Bone marrow (tissue), 2 donors: ENCODE measurements at places on chromosomes 2 and 18.

DNA sequence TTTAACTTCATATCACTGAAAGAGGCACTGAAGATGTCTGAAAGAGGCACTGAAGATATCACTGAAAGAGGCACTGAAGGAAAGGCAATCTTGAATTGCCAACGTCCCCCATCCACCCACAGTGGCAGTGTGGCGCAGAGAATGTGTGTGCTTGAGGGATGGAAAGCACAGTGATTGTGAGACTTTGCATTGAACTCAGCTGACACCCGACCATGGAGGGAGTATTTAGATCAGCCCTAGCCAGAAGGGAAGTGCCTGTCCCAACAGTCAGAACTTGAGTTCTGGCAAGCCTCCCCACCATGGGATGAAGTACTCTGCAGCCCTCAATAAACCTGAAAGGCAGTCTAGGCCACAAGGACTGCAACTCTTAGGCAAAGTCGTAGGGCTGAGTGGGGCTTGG, 33.8 kb downstream of the MAP4K3 start:
- DNase-seq = no peak

- no peak for DNase-seq
These were observed 7.5 kb downstream of the PUM2 start for GRCh38 chr2:20343128-20343527.

GRCh38 chr2:64695721-64696261, 42.1 kb upstream of the SERTAD2 start:
- peak; percentile 80 for DNase-seq

- no peak for DNase-seq
These were observed 25.2 kb upstream of the GMPPA start for GRCh38 chr2:219473511-219473910.

DNA sequence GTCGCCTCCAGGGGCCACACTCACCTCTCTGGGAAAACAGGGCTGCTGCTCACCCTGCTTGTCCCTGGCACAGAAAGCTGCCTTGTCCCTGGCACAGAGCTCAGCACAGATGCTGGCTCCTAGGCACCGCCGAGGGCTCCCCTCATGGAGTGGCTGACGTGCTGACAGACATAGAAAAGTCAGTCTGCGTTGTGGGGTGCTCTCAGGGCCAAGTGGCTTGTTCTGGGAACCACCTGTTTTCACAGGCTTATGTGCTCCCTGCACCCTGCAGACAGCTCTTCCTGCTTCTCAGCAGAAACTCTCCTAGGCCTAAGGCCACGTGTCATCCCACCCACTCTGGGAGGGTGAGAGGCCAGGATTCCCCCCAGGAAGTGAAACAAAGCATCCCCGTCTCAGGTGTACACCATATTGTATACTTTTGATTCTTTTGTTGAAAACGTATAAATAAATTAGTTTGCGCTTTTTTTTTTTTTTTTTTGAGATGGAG, 84.7 kb upstream of the TMEM200C start:
- no peak for DNase-seq

GRCh38 chr2:203948733-203949132, 12.2 kb downstream of the ICOS start:
- DNase-seq = no peak

DNA sequence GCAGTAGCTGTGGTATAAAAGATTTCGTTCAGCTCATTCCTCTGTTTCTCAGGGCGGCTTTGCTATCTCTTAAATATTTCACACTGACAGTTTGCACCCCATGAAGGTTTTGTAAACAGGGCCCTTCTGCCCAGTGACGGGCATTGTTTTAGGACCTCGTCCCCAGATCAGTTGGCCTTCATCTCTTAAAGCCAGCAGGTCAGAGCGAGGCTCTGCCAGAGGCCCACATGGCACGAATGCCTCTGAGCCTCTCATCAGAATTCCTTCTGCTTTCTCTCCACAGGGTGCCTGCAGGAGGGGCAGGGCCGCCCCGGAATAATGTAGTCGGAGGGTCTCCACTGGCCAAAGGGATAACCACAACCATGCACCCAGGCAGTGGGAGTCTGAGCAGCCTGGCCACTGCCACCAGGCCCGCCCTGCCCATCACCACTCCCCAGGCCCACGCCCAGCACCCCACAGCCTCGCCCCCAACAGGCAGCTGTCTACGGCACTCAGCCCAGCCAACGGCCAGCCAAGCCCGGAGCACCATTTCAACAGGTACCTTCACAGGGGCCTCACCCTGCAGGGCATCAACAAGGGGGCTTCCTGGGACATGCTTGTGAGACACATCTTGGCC, 177.0 kb downstream of the SEPTIN10 start:
- DNase-seq = no peak

- no peak for DNase-seq
These were observed 5.6 kb upstream of the ESPNL start for GRCh38 chr2:238094438-238095022.

- DNase-seq = no peak
These were observed 55.8 kb downstream of the TTC32 start for GRCh38 chr2:19846030-19846429.

GRCh38 chr2:127630096-127630863, 15.7 kb upstream of the GPR17 start:
- DNase-seq = no peak

- no peak for DNase-seq
These were observed 46.3 kb downstream of the GPC1 start for GRCh38 chr2:240481720-240482119.

DNA sequence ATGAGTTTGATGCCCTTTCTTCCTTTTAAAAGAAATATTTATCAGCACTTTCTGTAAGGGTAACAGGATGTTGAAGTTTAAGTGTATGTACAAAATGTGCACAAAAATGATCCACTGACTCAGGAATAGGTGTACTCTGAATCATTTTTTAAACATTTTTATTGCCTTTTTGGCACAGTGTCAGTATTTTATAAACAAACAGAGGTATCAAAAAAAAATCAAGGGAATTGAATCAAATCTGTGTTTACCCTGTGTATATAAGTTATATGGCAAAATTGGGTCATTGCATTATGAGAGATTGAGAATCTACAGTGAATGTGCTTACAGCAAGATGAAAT, 513.9 kb upstream of the NETO1 start:
- DNase-seq = no peak

DNA sequence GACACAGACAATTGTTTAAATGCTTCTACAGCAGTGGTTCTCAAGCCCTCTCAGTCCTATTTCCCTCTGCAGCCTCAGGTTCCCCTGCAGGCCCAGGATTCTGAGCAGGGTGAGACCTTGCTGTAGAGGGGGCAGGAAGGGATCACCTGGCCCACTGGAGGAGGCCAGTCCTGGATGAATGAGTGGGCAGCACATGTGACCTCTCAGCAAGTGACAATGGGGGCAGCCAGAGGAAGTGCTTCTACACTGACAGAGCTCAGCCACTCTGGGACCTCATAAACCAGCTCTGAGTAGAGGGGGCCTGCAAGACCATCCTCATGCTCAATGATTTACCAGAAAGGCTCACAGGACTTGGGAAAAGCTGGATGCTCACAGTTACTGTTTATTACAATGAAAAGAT, 63.2 kb downstream of the ASB1 start:
- no peak for DNase-seq

DNA sequence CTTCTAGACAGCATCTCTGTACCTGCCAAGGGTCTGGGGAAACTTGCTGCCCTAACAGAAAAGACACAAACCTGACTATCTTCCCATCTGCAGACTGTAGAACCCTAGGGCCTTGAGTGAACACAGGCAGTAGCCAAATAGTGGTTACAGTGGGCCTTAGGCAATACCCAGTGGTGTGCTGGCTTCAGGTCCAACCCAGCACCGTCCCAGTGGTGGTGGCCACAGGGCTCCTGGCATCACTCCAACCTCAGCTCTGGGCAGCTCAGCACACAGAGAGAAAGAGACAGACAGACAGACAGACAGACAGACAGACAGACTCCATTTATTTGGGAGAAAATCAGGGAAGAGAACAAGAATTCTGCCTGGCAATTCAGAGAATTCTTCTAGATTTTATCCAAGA, 29.3 kb upstream of the UPP2 start:
- no peak for DNase-seq

GRCh38 chr2:55839182-55839819, 84.3 kb downstream of the EFEMP1 start:
- DNase-seq = no peak

- no peak for DNase-seq
These were observed 7.8 kb downstream of the DOK6 start for GRCh38 chr18:69408522-69408921.

GRCh38 chr2:64177315-64177714, 33.1 kb upstream of the PELI1 start:
- DNase-seq = no peak

DNA sequence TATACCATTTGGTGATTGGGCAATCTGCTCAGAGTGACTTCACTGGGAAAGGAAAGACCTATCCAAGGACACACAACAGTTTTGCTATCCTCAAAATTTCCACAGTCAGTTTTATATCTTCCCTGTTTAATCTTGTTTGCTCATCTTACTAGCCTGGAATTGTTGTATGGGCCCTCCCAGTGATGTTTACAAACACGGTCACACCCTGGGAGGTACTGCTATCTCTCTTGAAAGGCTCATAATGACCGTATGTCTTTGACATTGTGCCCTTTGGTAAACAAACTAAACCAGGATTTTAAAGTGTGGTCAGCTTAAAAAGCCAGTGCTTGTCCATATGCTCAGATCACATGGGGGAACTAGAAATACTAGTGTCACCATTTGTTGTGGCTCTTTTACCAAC, 277.0 kb downstream of the CDH2 start:
- no peak for DNase-seq

GRCh38 chr2:181517685-181518301, 60.6 kb downstream of the ITGA4 start:
- no peak for DNase-seq

- DNase-seq = no peak
These were observed 258.7 kb downstream of the TTC32 start for GRCh38 chr2:19643117-19643518.

GRCh38 chr2:71922499-71923142, 225.0 kb downstream of the CYP26B1 start:
- DNase-seq = no peak

DNA sequence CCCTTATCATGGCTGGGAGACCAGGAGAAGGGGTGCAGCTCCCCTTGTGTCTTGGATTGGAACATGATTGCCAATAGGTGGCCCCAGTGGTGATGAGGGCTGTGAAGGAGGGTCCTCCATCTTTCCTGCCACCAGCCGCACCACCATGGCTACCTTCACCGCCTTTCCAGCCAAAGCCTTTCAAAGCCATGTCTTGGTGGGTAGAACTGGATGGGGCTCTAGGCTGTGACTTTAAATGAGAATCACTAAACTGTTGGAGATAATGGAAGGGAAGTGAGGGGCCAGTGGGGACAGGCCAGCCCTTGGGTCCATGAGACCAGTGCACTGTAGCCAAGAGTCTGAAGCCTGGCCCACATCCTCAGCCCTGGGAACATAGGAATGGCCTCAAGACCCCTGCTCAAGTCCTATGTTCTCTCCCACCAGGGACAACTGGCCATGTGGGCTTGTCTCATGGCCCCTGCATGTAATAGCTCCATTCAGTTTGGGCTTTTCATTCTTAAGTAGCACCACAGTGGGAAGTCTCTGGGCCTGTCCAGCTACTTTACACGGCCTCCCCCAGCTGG, 345.7 kb downstream of the DYSF start:
- no peak for DNase-seq
